Neural crest cell (in vitro differentiated cells): ENCODE measurements at places on chromosomes 13 and 19.

DNA sequence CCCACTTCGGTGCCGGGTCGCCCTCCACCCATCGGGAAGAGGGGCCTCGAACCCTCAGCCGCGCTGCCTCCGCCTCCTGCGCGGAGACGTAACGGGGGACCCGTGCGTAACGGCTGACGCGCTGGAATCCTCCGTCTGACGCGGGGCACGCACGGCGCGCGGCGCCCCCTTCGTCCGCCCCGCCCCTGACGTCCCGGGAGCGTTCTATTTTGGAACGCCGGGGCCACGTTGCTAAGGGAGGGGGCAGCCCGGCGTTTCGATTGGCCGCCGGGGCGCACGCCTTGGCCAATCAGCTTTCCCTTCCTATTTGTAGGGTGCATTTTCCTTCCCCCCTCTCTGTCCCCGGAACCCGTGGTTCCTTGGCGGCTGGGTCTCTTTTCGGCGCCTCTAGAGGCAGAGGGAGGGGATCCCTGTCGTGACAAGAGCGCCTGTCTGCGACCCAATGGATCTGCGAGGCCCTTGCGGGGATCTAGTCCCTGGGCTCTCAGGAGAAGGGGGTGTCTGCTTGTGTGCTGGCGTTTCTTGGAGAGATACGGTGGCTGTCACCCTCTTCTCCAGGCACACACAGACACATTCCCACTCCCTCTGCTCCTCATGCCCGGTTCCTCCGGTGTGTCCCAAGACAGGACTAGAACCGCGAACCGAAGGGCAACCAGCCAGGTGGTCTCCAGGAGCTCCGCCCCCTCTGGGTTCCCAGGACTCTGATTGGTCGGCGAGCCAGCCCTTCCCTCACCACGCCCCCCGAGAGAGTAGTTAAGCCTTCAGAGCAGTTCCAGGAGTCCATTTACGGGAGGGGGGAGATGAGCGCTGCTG lies 1.5 kb downstream of the FOSB start:
- peak; percentile 85 for DNase-seq

DNA sequence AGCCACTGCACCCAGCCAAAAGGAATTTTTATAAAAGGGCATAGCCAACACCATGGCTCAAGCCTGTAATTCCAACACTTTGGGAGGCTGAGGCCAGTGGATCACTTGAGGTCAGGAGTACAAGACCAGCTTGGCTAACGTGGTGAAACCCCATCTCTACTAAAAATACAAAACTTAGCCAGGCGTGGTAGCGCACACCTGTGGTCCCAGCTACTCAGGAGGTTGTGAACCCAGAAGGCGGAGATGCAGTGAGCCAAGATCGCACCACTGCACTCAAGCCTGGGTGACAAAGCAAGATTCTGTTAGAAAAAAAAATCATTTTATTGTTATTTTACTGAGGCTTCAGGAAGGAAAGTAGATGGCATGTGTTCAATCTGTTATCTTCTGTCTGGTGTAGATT lies 31.3 kb upstream of the FOXO1 start:
- no peak for DNase-seq

DNA sequence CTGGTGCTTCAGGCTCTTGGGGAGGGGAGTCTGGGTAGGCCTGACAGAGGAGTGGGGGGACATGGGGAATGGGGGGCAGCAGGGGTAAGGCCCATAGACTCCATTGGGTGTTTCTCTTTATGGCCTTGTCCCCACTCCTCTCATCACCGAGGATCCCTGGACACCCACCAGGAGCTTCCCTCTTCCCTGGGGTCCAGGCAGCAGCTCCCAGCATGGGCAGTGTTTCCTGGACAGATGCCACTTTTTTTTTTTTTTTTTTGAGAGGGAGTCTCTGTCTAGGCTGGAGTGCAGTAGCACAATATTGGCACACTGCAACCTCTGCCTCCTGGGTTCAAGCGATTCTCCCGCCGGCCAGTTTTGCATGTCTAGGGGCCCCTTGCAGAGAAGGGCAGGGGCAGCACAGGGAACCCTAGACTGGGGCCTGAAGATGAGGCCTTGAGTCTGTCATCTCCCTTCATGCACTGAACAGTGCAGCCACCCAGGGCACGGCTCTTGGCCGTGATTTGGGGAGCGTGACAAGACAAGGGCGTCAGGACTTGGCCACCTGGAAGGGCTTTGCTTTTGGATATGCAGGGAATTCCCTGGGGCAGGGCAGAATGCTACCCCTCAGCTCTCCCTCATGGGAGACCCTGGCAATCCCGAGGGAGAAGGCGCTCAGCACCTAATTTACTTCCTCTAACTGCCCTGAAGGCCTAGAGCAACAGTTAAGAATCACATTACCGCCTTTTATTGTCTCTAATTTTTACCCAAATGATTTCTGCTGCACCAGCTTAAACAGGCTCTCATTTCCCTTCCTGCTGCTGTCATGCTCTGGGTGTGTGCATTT lies 213.9 kb upstream of the ZNF536 start:
- DNase-seq, result no peak

DNA sequence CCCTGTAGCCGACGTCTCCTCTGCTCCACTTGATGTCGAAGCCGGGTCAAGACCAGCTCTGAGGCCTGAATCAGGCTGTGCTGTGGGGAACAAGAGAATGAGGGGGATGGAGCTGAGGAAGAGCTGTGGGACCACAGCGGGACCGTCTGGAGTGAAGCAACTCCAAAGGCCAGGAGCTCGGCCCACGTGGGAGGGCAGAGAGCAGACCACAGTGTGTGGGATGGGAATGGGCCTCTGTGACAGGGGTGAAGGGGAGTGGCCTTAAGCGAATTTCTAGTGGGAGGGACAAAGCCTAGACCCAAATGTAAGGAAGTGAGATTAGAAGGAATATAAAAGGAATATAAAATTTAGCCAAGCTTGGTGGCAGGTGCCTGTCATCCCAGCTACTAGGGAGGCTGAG lies 3.8 kb upstream of the SLC8A2 start:
- DNase-seq, result no peak

DNA sequence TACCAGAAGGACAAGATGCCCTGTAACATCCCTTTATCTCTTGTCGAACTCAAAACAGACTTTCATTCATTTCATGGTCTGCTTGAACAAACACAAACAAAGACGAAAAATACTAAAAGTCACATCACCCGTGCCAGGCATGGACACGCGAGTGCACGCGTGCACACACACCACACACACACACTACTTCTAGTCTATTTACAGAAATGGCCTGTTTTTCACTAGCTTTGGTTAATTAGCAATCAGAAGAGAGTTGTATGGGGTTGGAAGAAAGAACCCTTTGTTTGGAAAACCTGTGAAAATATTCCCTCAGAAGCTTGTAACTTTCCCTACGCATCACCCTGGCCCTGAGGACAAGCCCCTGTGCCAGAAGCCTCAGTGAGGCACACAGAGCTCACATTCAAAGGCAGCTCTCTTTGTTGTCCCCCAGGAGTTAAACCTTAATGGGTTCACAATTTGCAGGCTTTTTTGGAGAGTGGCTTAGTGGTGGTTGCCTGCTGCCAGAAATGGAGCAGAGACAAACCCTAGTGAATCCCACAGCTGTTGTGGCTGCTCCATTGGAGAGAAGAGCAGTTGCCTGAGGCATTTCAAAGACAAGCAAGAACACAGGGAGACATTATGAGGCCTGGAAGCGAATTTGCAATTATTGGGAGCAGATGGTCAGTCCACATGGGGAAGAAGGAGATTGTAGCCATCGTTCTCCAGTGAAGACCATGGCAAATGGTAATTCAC lies 55.9 kb downstream of the STARD13 start:
- DNase-seq, result peak; percentile 20

GRCh38 chr13:38042771-38043170 lies 173.2 kb upstream of the TRPC4 start:
- no peak for DNase-seq

- no peak for DNase-seq
Measured at GRCh38 chr13:48158290-48158689, 63.4 kb upstream of the MED4 start.

DNA sequence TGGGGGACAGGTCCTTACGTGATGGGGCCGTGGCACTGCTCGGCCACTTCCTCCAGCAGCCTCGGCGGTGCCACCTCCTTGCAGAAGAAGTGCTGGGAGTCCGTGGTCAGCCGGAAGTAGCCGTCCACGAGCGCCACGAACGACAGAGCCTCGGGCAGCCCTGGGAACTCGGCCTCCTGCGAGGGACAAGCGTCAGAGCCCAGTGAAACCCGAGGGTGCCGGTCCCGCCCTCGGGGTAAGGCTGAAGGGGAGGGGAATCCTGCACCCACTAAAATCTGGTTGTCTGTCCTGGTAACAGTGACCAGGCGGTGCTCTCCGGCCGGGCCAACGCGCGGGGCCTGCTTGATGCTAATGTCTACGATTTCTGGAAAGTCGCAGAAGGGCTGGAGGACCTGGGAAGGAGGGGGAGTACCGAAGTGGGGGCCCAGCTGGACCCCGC lies 6.4 kb downstream of the JAK3 start:
- DNase-seq, result no peak

GRCh38 chr13:95020298-95020987 lies 280.8 kb downstream of the ABCC4 start:
- no peak for DNase-seq

GRCh38 chr13:85853161-85853894 lies 54.1 kb upstream of the SLITRK6 start:
- DNase-seq, result no peak

- DNase-seq, result no peak
Measured at GRCh38 chr13:51771418-51772104, 32.4 kb downstream of the DHRS12 start.

- no peak for DNase-seq
Measured at GRCh38 chr19:1942934-1943555, 2.1 kb downstream of the CSNK1G2 start.

DNA sequence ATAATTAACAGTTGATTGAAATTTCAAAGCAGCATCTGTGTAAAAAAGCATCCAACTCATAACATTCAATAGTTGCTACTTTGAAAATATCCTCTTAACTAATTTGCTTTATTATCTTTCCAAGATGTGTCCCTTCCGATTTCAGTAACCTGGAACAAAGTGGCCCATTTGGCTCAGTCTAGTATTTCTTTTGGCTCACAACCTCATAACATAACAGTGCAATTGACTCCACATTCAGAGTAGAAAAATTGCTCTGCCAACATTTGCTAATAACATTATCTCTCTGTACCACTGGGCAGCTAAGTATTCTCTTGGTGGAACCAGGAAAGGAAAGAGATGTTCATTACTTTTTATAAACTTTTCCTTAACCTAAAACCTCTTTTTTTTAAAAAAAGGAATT lies 571.1 kb upstream of the ARGLU1 start:
- DNase-seq, result no peak

DNA sequence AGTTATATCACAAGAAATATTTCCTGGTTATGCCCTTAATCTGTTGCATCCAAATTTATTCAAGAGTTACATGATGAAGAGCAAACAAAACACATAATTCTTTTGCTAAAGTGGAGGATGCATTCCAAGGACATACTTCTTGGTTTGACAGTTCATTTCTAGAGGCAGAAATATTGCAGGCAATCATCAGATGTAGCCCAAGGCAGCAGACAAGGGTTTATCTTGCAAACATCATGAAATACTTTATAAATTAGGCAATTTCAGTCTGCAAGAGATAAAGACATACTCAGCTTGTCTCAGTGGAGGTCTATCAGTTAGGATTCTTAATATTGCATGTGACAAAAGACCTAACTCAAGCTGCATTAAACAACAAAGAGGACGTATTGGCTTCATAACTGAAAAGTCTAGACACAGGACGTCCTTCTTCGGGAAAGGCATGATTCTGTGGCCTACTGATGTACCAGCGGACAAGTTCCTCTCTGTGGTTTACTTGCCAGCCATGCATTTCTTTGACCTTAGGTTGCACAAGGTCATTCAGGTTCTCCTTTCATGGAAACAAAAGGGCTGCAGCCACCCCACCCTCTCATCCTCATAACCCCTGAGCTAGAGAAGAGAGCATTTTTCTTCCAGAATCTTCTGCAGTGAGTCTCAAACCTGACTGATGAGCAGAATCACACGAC lies 204.1 kb downstream of the KATNAL1 start:
- no peak for DNase-seq

DNA sequence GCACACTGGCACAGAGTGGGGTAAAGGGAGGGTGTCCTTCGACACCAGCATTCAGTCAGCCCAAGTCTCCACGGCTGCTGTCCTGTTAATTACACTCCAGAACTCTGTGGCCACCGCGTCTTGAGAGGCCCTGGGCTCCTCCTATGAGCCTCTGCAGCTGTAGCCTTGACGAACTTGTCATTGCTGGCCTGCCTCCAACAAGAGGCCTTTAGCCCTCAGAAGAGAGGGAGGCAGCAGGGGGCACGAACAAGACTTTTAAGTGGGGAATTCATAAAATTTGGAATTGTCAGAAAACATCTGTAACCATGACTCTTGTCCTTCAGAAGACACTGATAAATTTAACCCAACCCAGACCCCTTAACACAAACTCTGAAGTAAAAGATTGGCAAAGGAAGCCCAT lies 241.9 kb downstream of the UQCRFS1 start:
- no peak for DNase-seq

GRCh38 chr19:7926727-7927604 lies 1.0 kb upstream of the CTXN1 start:
- no peak for DNase-seq

DNA sequence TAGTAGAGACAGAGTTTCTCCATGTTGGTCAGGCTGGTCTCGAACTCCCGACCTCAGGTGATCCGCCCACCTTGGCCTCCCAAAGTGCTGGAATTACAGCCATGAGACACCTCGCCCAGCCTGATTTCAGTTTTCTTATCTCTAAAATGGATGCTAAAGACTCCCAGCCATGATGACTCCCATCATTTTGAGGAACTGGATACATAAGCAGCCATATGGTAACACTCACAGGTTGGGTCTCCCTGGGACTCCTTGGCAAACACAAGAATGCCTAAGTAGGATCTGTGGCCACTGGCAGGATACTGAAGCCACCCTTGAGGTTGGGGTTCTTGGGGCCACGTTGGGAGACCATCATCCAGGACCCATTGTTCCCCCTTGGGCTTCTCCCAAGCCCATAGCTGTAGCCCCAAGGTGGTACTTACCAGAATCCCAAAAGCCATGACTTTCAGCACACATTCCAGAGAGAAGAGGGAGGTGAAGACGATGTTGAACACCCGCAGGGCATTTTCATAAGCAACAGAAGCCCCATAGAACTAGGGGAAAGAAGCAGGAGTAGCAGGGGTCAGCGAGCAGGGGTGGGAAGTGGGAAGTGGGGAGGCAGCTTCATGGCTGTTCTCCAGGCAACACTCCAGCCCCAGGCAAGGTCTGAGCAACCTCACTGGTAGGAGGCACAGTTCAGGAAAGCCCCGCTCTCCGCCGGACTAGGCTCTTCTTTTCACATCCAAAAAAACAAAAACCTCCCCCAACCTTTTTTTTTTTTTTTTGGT lies 102.5 kb downstream of the IER2 start:
- no peak for DNase-seq

- DNase-seq, result no peak
Measured at GRCh38 chr13:35979361-35979951, 151.7 kb downstream of the DCLK1 start.

DNA sequence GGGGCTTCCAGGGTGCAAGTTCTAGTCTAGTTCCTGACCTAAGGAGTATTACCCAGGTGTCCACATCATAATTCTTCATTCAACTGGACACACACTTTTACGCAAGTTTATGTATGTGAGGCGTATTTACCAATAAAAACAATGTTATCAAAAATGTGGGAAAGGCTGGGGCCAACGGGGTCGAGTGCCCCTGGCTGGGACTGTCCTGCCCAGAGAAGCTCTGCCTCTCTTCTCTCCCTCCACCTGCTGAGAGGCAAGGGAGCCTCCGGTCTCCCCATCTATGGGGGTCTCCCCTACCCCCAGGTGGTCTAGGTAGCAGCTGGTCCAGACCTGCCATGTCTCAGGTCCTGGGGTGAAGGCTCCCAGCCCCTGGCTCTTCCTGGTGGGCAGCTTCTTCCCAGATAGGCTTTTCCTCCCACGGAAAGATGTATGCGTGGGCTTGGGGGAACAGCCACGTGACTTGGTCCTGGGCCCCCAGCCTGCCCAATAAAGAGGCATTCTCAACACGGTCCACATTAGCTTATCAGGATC lies 132.4 kb downstream of the USP12 start:
- no peak for DNase-seq
